ENCODE measurements at places on chromosomes 4 and X. TPM values are rescaled to one million over a fixed set of nuclear protein-coding genes. Genes with fewer than 3 reads are reported as not detected.
A peak's percentile ranks its signal among the peaks of the same experiment; 100 is the strongest.

GRCh38 chr4:122978789-122979188 is 56.4 kb upstream of the NUDT6 start:
- no peak for DNase-seq

SOD3 gene
- polyA plus RNA-seq, result 58.8 TPM

DNA sequence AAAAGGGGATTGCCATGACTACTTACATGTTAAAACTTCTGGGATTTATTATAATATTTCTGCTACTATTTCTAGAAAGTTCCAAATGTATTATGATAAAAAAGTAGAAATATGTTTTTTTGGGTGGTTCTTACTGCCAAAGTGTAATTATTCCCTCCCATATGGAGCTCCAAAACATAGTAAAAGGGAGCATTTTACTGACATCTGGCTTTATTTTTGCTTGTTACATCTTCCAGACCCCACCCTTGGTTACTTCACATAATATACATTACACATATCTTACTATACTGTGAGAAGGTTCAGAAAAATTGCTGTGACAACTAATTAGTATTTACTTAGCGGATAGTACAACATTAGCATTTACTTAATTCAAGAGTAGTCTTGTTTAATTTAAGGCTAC is 205.1 kb upstream of the TLL1 start:
- DNase-seq, result no peak

- no peak for DNase-seq
These were observed 168.8 kb upstream of the FRG1 start for GRCh38 chr4:189771696-189772361.

- DNase-seq, result no peak
These were observed 1585.3 kb upstream of the TENM3 start for GRCh38 chr4:180657881-180658280.

DNA sequence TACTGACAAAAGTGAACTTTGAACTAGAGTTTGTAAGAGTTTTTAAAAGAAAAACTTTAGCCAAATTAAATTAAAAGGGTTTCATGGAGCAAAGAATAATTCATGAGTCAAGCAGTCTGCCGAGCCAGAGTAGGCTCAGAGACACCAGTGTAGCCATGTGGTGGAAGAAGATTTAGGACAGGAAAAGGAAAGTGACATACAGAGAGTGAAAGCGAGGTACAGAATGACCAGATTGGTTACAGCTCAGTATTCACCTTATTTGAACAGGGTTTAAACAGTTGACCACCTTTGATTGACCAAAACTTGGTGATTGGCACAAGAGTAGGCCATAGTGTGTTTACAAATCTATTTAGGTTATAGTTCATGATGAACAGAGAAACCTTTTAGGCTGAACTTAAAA is 377.8 kb downstream of the KLHL4 start:
- no peak for DNase-seq

GLUD2 gene
- 0.61 TPM for polyA plus RNA-seq

DNA sequence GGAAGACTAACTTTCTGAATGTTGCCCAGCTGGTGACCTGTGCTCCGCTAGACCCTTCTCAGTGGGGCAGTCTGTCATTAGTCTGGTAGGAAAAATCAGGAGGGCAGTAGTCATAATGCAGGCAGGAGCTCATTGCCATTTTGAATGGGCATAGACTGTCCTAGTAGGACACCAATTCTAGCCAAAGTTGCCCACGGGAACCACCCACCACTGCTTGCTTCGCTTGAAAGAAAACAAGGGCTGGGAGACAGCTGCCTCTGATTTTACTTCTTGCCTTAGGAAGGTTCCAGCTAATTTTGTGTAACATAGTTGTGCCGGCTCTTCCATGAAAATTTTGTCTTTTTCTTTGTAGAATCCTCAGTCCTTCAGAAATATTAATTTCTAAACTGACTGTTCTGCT is 23.3 kb downstream of the HOPX start:
- no peak for DNase-seq

- DNase-seq, result no peak
These were observed 306.4 kb downstream of the PTTG2 start for GRCh38 chr4:38266616-38267015.

HS3ST1 gene
- polyA plus RNA-seq, result 9.4 TPM

GRCh38 chrX:21181232-21181853 is 192.9 kb upstream of the CNKSR2 start:
- no peak for DNase-seq

- no peak for DNase-seq
These were observed 6.9 kb downstream of the MAGEA4 start for GRCh38 chrX:151919610-151920009.

AADAT gene
- 6.5 TPM for polyA plus RNA-seq

GRCh38 chrX:7996414-7996813 is 69.2 kb upstream of the PNPLA4 start:
- peak; percentile 58 for DNase-seq

- DNase-seq, result no peak
These were observed 69.7 kb downstream of the ARAP2 start for GRCh38 chr4:36174570-36174969.

F8A2 gene
- polyA plus RNA-seq, result not detected

DNA sequence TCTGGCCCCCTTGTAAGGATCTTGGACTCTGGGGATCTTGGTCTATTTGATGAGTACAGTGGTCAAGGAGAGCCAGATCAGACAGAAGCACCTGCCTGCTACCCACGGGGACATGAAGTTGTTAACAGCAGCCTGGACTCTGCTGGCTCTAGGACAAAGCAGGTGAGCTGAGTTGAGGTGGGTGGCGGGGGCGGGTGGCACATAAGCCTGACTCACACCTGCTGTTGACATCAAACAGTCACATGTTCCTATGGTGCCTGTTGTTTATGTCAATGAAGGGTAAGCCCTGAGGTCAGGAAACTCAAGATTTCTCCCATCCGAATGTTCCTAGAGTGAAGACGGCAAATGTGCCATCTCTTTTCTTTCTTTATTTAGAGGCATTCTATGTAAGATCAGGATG is 50.1 kb upstream of the CLNK start:
- DNase-seq, result no peak

USP26 gene
- not detected for polyA plus RNA-seq
